Fibroblast of lung (primary cell): ENCODE measurements at places on chromosomes 4 and X. TPM values are rescaled to one million over a fixed set of nuclear protein-coding genes. Genes with fewer than 3 reads are reported as not detected.
A peak's percentile ranks its signal among the peaks of the same experiment; 100 is the strongest.

GRCh38 chr4:98485816-98486345 is 172.5 kb downstream of the TSPAN5 start:
- H3K27ac ChIP-seq, result no peak overlapping the region
- no peak for DNase-seq
- H3K27me3 ChIP-seq, result no peaks in the 10 kb centered on the region
- H3K4me3 ChIP-seq, result no peak overlapping the region
- H3K36me3 ChIP-seq, result no peaks in the 10 kb centered on the region

GRCh38 chr4:145937971-145938611 is 532 bp downstream of the ZNF827 start:
- peak overlapping the region; percentile 85 for H3K27ac ChIP-seq
- peak overlapping the region; percentile 95 for H3K4me3 ChIP-seq
- no peaks in the 10 kb centered on the region for H3K36me3 ChIP-seq

DNA sequence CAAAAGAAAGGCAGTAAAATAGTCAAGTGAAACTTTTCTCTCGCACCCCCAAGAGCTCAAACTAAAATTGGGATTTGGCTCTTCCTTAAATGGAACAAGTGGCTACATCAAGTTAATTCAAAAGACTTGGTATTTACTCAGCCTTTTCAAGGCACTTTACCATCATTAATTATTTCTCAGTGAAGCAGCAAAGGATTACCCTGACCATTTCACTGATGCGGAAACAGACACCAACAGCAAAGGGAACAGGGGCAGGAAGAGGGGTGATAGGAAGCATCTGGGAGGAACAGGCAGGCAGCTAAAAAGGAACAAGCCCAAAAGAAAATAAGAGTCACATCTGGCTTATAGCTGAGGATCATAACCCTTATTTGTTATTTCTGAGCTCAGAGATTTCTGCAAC is 2.7 kb downstream of the SCML2 start:
- H3K4me3 ChIP-seq, result no peak overlapping the region
- H3K27me3 ChIP-seq, result no peaks in the 10 kb centered on the region
- no peak for DNase-seq

DNA sequence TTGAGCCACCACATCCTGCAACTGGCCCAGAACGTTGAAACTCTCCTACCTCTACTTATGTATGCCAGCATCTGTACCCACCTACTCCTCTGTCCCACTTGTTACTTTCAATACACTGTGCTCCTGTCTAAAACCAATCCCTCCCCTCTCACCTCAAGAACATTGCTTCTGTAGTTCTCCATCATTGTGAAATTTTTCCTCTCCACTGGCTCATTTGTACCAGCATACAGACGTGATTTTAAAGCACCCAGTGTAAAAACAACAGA is 25.5 kb upstream of the USO1 start:
- no peaks in the 10 kb centered on the region for H3K4me1 ChIP-seq
- H3K36me3 ChIP-seq, result no peaks in the 10 kb centered on the region
- no peak for DNase-seq
- H3K27me3 ChIP-seq, result no peaks in the 10 kb centered on the region
- no peak overlapping the region for H3K27ac ChIP-seq

- no peaks in the 10 kb centered on the region for H3K27me3 ChIP-seq
- H3K27ac ChIP-seq, result no peak overlapping the region
- no peaks in the 10 kb centered on the region for H3K36me3 ChIP-seq
- H3K4me1 ChIP-seq, result no peaks in the 10 kb centered on the region
- H3K4me3 ChIP-seq, result peak overlapping the region; percentile 62
- DNase-seq, result peak; percentile 27
Observed at GRCh38 chrX:46913667-46914066, 1.4 kb downstream of the JADE3 start.

GRCh38 chr4:166066936-166067335 is 193.9 kb downstream of the TLL1 start:
- H3K27ac ChIP-seq, result no peak overlapping the region
- no peak overlapping the region for H3K4me3 ChIP-seq
- no peaks in the 10 kb centered on the region for H3K27me3 ChIP-seq
- DNase-seq, result no peak
- no peaks in the 10 kb centered on the region for H3K4me1 ChIP-seq

GRCh38 chrX:80876877-80877276 is 67.2 kb upstream of the BRWD3 start:
- no peak overlapping the region for H3K27ac ChIP-seq
- H3K4me3 ChIP-seq, result no peak overlapping the region
- H3K27me3 ChIP-seq, result no peaks in the 10 kb centered on the region
- H3K4me1 ChIP-seq, result no peaks in the 10 kb centered on the region

DNA sequence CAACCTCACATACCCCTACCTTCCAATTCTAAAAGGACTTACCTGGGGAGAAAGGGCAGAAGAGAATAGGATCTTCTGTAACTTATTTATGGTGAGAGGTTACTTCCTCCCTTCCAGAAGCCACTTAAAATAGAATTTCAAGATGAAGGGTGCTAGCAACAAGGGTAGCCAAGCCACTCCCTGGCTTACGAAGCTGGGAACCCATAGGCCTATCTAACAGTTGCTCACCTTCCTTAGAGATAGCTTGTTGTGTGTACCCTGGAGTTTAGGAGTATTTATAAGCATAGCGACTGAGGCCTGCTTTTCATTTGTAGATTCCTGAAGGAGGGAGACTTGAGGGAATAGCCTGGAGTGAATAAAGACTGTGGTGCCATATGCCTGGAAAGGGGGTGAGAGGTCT is 28.9 kb downstream of the XK start:
- no peak overlapping the region for H3K4me3 ChIP-seq
- H3K27ac ChIP-seq, result no peak overlapping the region
- no peak for DNase-seq
- H3K4me1 ChIP-seq, result no peaks in the 10 kb centered on the region
- H3K27me3 ChIP-seq, result no peaks in the 10 kb centered on the region

GRCh38 chrX:38666909-38667308 is 105.6 kb downstream of the TSPAN7 start:
- no peak overlapping the region for H3K27ac ChIP-seq
- no peaks in the 10 kb centered on the region for H3K36me3 ChIP-seq
- no peaks in the 10 kb centered on the region for H3K27me3 ChIP-seq
- DNase-seq, result no peak
- no peak overlapping the region for H3K4me3 ChIP-seq

CEP44 gene
- total RNA-seq, result 12.6 and 13.5 TPM in 2 replicates

NWD2 gene
- total RNA-seq, result not detected in 2 replicates

PAGE4 gene
- total RNA-seq, result not detected in 2 replicates
